Muscle of leg (tissue), 16 donors: ENCODE measurements at places on chromosomes 11 and 22. TPM values are rescaled to one million over a fixed set of nuclear protein-coding genes. Genes with fewer than 3 reads are reported as not detected.

DNA sequence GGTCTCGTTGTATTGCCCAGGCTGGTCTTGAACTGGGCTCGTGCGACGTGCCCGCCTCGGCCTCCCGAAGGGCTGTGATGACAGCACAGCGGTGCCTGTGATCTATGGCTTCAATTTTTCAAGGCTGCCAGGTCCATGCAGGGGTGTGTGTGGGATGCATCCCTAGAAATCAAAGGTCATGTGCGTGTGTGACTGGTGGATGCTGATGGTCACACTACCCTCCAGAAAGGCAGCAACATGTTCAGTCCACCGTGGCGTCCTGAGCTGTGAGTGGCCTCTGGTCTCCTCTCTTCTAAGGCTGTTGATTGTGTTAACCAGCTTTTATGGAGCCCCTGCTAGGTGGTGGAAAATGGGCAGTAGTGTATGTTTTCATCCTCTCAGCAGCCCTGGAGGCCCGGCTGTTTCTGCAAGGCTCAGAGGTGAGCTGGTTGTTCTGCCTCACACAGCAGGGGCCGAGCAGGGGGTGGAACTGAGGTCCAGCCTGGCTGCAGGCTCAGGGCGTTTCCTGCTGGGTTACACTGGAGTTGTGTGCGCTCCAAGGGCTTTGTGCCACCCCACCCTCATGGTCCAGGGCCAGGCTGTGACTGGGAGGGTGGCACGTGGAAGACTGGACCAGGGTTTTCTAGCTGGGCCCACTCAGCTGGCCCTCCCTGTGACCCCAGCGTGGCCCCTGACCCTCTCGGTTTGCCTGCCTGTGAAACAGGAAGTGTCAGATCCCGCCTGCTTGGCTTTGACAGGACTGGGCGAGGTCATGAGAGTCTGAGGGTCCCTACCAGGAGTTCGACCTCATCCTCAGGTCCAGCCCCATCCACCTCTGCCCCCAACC, 7.7 kb downstream of the BIK start:
- H3K4me1 ChIP-seq: peaks cover 3% of the 10 kb centered on the region
- no peak overlapping the region for H3K27ac ChIP-seq

DNA sequence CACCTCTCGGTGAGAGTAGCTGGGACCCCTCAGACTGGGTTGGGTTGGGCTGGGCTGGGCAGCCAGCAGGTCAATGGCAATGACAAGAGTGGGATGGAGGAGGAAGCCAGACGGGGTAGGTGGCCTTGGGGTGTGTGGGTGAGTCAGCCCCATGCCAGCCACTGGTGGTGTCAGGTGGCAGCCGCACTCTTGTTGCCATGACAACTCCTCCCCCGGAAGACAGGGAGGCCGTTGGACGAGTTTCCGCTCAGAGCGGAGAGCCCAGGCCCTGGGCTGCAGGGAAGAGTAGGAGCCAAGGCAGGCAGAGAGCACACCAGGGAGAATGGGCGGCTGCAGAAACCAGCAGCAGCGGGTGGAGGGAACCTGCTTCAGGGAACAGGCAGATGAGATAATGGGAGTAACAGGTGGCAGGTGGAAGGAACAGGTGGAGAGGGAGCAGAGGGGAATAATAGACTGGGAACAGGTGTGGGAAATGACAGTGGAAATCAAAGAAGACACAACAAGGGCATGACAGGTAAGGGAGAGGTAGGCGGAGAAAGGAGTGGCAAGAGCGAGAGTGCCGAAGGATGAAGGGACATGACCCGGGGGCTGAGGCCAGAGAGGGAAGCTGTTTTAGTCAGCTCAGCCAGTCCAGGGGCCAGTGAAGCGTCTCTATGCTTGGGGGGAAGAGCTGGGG, 8.7 kb downstream of the SPTBN2 start:
- H3K36me3 ChIP-seq: no peaks in the 10 kb centered on the region
- peaks cover 15% of the 10 kb centered on the region for H3K27me3 ChIP-seq
- no peak overlapping the region for H3K27ac ChIP-seq
- H3K4me3 ChIP-seq: no peak overlapping the region
- H3K4me1 ChIP-seq: peaks cover 38% of the 10 kb centered on the region
- no peak for DNase-seq

GRCh38 chr11:1397862-1398527, 8.3 kb downstream of the BRSK2 start:
- H3K4me3 ChIP-seq: no peak overlapping the region
- H3K27ac ChIP-seq: no peak overlapping the region
- peaks cover 12% of the 10 kb centered on the region for H3K4me1 ChIP-seq
- no peaks in the 10 kb centered on the region for H3K36me3 ChIP-seq

GRCh38 chr11:10645212-10645795, 48.3 kb downstream of the IRAG1 start:
- no peaks in the 10 kb centered on the region for H3K27me3 ChIP-seq
- H3K4me1 ChIP-seq: peaks cover 11% of the 10 kb centered on the region
- no peak overlapping the region for H3K27ac ChIP-seq
- no peaks in the 10 kb centered on the region for H3K36me3 ChIP-seq

A4GALT gene
- polyA plus RNA-seq: 20.0 TPM

- H3K36me3 ChIP-seq: no peaks in the 10 kb centered on the region
- no peak overlapping the region for H3K27ac ChIP-seq
- H3K4me3 ChIP-seq: no peak overlapping the region
- H3K4me1 ChIP-seq: peaks cover 5% of the 10 kb centered on the region
- no peak for DNase-seq
Measured at GRCh38 chr11:31366795-31367194, 2.7 kb downstream of the DCDC1 start.

- H3K36me3 ChIP-seq: peaks cover 50% of the 10 kb centered on the region
- no peak overlapping the region for H3K4me3 ChIP-seq
- DNase-seq: no peak
- no peaks in the 10 kb centered on the region for H3K27me3 ChIP-seq
Measured at GRCh38 chr22:38867124-38867455, 4.9 kb downstream of the CBX6 start.

SYNGR1 gene
- 12.4 TPM for polyA plus RNA-seq

CD3E gene
- 0.39 TPM for polyA plus RNA-seq

FEN1 gene
- polyA plus RNA-seq: 20.7 TPM

- no peak overlapping the region for H3K4me3 ChIP-seq
- H3K4me1 ChIP-seq: no peaks in the 10 kb centered on the region
- no peaks in the 10 kb centered on the region for H3K36me3 ChIP-seq
Measured at GRCh38 chr11:103805688-103806009, 230.8 kb upstream of the DDI1 start.

KCNA4 gene
- polyA plus RNA-seq: 0.07 TPM

DNA sequence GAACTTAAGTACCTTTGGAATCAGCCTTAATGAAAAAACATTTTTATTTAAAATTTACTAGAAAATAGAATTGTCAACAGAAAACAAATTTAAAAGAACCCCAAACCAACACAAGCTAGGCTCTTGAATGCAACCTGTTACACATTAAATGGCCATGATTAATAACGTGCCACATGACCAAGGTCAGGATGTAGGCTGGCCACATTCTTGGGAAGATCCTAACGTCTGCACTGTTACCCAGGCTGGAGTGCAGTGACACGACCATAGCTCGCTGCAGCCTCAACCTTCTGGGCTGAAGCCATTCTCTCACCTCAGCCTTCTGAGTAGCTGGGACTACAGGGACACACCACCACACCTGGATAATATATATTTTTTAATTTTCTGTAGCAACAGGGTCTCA, 126.4 kb upstream of the APOA1 start:
- no peak overlapping the region for H3K27ac ChIP-seq
- no peaks in the 10 kb centered on the region for H3K27me3 ChIP-seq
- no peaks in the 10 kb centered on the region for H3K36me3 ChIP-seq

- no peak overlapping the region for H3K4me3 ChIP-seq
- no peaks in the 10 kb centered on the region for H3K36me3 ChIP-seq
- H3K27ac ChIP-seq: no peak overlapping the region
- peaks cover 43% of the 10 kb centered on the region for H3K4me1 ChIP-seq
Measured at GRCh38 chr11:70828593-70829082, 423.7 kb downstream of the SHANK2 start.

DNA sequence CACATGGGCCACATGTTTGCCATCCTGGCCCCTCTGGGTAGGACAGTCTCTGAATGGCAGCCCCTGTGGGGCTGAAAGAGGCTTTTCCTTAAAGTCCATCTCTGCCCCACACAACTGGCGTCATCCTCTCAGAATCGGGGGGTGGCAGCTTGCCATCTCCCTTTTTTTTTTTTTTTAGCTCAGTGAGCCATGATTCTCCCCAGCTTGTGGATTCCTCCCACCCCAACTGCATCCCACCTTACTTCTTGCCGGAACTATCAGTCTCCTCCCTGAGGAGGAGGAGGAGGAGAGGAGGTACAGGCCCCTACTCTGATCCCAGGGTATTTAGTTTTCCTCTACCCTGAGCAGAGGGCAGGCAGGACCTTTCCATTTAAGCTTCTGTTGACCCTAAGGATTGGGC, 3.4 kb downstream of the DGKZ start:
- H3K27ac ChIP-seq: no peak overlapping the region
- peaks cover 46% of the 10 kb centered on the region for H3K4me1 ChIP-seq
- no peak for DNase-seq
- no peaks in the 10 kb centered on the region for H3K27me3 ChIP-seq
- H3K4me3 ChIP-seq: no peak overlapping the region
- peaks cover 23% of the 10 kb centered on the region for H3K36me3 ChIP-seq

DNA sequence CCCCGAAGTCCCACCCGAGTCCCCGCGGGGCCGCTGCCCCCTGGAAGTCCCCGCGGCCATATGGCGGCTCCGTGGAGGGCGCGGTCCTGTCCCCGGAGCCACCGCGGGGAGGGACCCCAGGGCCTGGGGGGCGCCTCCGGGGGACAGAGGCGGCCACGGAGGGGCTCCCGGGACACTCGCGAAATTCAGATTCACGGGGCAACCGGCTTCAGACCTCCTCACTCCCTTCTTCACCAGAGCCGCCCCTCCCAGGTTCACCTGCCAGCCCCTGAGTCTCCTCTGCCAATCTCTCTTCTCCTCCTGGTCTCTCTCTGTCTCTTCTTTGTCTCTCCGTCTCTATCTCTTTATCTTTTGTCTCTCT, 28.2 kb upstream of the TOLLIP start:
- H3K4me1 ChIP-seq: peaks cover 13% of the 10 kb centered on the region
- H3K36me3 ChIP-seq: no peaks in the 10 kb centered on the region
- DNase-seq: no peak
- H3K27ac ChIP-seq: no peak overlapping the region
- no peak overlapping the region for H3K4me3 ChIP-seq

GRCh38 chr11:74493791-74494630, 487 bp upstream of the LIPT2 start:
- H3K4me3 ChIP-seq: peak overlapping the region; percentile 57
- no peak for DNase-seq
- H3K27me3 ChIP-seq: no peaks in the 10 kb centered on the region
- H3K36me3 ChIP-seq: no peaks in the 10 kb centered on the region
